Pons (tissue), 1 donor: ENCODE measurements at places on chromosomes 16 and 17.

GRCh38 chr16:66895999-66896398 is 15.7 kb downstream of the PDP2 start:
- DNase-seq, result no peak

- peak; percentile 33 for DNase-seq
Observed at GRCh38 chr16:30902029-30902972, 5.9 kb downstream of the CTF1 start.

- DNase-seq, result no peak
Observed at GRCh38 chr17:21282231-21282630, 2.3 kb upstream of the MAP2K3 start.

- peak; percentile 11 for DNase-seq
Observed at GRCh38 chr17:48215583-48216139, 108.1 kb downstream of the SNX11 start.

- DNase-seq, result no peak
Observed at GRCh38 chr17:58446086-58446485, 28.8 kb upstream of the RNF43 start.

GRCh38 chr17:31544186-31544585 is 152.7 kb downstream of the RAB11FIP4 start:
- no peak for DNase-seq

GRCh38 chr16:87844120-87844733 is 25.1 kb downstream of the SLC7A5 start:
- DNase-seq, result no peak

DNA sequence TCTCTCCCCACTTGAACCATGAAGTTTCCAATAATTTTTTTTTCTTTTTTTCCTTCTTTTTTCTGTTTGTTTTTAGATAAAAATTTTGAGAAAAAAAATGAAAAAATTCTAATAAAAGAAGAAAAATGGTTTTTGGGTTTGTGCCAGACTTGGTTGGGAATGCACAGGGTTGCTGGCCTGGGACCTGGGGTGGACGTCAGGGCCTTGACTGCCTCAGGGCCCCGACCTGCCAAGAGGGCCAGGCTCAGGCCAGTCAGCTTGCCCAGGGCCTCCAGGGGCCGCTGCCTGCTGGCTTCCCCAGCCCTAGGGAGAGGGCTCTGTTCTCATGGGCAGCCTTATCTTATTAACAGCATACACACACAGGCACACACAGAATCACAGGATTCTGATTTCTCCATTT is 6.5 kb downstream of the TBX6 start:
- DNase-seq, result no peak

- DNase-seq, result no peak
Observed at GRCh38 chr17:77772461-77772897, 186.0 kb upstream of the TNRC6C start.
